ENCODE measurements at places on chromosomes 11 and 22.

DNA sequence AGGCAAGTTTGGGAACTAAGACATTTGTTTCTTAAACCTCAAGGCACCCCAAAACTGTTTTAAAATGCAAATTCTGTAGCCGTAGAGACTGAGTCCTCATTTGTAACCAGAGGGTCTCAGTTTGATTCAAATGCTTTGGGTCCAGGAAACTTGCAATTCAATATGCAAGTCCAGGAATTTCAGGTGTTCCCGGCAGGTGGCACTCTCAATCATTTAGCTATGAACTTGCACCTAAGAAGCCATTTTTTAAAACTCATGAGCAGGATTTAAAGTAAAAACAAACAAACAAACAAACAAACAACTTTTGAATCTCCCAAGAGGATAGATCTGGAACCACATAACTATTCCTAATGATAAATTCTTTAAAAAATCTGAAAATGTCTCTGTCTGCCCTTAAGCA lies 8.7 kb upstream of the ABTB2 start:
- no peak for DNase-seq

DNA sequence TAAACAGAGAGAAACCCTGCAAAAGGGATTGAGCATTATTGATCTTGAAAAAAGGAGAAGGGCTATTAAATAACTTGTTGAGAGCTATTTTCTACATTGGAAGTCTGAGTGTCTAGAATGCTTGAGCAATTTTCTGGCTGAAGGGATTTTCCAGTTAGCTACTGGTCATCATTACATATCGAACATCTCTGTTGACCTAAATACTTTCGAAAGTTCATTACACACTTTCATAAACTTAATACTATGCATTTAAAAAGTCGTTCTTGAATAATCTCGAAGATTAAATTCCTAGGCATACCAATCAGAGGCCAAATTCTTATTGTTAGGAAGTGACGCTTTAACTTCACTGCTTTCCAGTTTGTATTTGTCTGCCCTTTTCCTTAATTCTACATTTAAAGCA lies 13.7 kb downstream of the ETS1 start:
- DNase-seq = no peak

GRCh38 chr11:75024068-75024449 lies 35.3 kb downstream of the NEU3 start:
- no peak for DNase-seq

GRCh38 chr22:17945888-17946648 lies 78.3 kb downstream of the MICAL3 start:
- no peak for DNase-seq

- no peak for DNase-seq
Observed at GRCh38 chr22:38031491-38031890, 25.7 kb upstream of the PICK1 start.

DNA sequence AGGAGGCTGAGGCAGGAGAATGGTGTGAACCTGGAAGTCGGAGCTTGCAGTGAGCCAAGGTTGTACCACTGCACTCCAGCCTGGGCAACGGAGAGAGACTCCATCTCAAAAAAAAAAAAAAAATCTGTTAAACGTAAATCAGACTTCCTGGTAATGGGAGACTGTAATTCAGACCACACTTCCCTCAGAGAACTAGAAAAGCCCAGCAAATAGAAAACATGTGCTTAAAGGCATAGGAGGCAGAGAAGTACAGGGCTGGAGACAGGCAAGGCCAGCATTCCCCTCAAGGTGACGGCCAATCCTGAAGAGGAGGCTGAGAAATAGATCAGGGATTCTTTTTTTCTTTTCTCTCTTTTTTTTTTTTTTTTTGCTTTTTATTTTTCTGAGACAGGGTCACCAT lies 8.2 kb downstream of the GGT5 start:
- DNase-seq = no peak

DNA sequence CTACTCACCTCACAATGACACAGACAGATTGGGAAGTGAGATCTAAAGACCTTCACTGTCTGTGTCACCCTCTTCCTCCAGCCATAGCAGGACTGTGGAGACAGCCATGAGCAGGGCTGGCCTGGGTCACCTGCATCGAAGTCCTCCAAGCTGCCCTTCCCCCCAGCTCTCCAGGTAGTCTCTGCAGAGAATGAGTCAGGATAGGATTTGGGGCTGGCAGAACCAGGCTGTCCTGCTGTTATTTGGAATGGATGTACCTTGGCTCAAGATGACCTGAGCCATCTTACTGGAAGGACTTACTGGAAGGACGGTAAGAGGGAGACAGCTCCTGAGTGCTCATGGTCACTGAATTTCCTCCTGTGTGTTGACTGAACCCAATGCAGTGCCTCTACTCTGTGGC lies 29.2 kb downstream of the GGTLC2 start:
- no peak for DNase-seq

GRCh38 chr11:99117603-99118002 lies 96.9 kb downstream of the CNTN5 start:
- DNase-seq = no peak

DNA sequence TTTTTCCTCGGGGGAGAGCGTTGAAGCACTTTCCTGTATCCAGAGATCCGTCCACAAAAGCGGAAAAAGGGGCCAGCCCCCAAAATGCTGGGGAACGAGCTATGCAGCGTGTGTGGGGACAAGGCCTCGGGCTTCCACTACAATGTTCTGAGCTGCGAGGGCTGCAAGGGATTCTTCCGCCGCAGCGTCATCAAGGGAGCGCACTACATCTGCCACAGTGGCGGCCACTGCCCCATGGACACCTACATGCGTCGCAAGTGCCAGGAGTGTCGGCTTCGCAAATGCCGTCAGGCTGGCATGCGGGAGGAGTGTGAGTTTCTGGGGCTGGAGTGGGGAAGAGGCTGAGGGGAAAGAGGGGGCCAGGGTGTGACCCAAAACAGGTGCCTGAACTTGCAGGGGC lies 2.6 kb downstream of the NR1H3 start:
- DNase-seq = no peak

GRCh38 chr11:101757741-101758140 lies 157.1 kb upstream of the CEP126 start:
- no peak for DNase-seq

DNA sequence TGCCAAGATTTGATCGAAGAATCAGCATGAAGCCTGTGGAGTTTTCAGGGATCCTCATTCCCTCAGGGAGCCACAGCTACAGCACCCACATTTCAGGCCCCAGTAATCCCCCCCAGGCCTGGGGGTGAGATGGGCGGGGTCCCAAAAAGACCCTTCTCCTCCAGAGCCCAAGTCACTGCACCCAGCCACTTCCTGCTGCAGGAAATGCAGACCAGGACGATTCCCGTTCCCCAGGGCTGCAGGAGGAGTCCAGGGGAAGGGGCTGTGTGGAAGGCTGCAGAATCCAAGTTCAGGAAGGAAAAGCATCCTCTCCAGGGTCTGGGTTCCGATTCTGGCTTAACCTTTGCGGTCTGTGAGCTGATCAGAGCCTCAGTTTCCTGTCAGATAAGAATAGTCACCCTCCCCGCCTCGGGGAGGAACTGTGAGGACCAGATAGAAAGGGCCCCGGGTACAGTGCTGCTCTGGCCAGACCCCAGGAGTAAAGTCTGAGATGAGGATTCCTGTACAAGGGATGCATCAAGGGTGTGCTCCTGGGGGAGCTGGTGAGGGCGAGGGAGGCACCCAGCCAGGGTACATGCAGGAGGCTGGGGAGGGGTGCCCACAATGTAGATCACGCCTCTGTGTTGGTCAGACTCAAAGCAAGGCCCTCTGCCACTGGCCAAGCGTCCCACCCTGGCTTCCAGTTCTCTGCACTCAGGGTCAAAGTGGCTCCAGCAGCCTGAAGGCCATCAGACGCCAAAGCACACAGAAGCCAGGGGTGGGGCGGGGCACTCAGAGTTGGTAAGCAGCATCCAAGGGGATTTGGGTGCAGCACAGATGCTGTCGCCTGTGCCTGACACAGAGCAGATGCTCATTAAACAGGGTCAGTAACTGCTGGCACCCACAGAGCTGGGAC lies 30.1 kb upstream of the TP53I11 start:
- no peak for DNase-seq

GRCh38 chr11:3202305-3202704 lies 16.3 kb downstream of the MRGPRG start:
- DNase-seq = no peak

- no peak for DNase-seq
Observed at GRCh38 chr11:10975287-10975721, 117.5 kb upstream of the ZBED5 start.

GRCh38 chr11:67271541-67272284 lies 5.4 kb downstream of the GRK2 start:
- DNase-seq = peak; percentile 56

Measured in germinal center (tissue), 1 donor.